NCI-H1694 treated with DMSO at 0.1 percent for 48 hours (cell line): ENCODE measurements at places on chromosomes 16 and 17.
A peak's percentile ranks its signal among the peaks of the same experiment; 100 is the strongest.

- no peak for DNase-seq
Observed at GRCh38 chr17:40778461-40778860, 3.9 kb downstream of the KRT27 start.

DNA sequence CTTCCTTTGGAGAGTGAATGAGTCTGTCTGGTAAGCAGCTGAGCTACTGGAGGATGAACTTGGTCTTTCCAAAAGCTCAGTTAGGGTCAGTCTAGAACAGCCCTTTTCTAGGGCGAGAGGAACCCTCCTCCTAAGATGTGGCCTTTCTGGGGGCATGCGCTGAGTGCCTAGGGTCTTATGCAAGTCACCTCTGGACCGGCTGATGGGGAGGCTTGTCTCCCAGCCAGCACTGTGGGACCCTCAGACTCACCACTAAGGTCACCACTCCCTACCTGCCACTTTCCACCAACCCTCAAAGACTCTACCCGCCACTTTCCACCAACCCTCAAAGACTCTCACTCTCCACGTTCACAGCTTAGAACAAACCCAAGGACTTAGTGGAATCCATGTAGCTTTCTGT is 26.8 kb downstream of the LMF1 start:
- no peak for DNase-seq

- DNase-seq: peak; percentile 33
Observed at GRCh38 chr17:28725166-28725659, 820 bp downstream of the TLCD1 start.

DNA sequence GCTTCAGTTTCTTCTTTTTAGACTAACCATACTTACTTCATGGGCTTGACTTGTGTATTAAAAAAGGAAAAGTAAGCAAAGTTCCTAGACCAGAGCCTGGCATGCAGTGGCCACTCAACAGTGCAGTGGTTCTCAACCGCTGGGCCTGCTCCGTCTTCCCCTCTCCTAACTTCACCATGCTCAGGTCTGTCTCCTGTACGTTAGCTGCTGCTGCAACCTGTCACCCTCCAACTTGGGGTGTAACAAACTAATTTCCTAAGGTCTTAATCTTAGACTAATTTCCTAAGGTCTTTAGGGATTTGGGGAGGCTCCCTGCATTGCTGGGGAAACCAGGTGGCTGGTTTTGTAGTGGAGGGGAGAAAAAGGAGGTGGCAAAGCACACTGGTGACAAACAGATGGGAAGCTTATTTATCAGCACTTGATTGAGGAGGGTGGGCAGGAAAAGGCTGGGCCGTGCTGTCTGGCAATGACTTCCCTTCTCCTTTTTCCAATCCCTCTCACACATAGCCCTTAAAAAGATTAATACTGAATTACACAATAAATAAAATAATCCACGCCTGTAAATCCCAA is 2.2 kb upstream of the ARL4D start:
- no peak for DNase-seq

DNA sequence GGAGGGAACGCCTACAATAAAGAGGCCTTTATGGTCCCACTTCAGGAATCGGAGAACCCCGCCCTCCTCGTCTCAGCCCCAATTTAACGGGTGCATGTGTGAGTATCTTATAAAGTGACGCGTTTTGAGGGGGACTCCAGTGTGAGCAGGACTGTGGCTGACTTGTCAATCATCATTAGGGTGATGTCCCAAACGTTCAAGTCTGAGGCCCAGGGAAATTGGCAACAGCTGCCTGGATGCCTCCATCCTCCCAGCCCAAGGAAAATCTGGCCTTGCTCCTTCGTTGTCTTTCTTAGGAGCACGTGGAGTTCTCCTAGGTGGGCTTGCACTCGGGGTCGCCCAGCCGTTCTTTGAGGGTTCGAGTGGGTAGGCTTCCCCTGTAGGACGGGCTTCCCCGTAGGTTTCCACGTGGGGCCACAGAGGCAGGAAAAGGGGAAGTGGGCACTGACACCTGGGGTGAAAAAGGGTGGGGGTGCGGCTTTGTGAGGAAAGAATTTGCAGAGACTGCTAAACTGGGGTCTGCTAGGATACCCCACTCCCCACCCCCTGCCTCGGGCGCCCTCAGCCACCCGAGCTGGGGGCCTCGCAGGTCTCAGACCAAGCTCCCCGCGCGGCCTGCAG is 561 bp upstream of the HERPUD1 start:
- no peak for DNase-seq
